ENCODE measurements at places on chromosomes 1 and 21. TPM values are rescaled to one million over a fixed set of nuclear protein-coding genes. Genes with fewer than 3 reads are reported as not detected.

Gene TMOD4
- total RNA-seq: 2.3 TPM

DNA sequence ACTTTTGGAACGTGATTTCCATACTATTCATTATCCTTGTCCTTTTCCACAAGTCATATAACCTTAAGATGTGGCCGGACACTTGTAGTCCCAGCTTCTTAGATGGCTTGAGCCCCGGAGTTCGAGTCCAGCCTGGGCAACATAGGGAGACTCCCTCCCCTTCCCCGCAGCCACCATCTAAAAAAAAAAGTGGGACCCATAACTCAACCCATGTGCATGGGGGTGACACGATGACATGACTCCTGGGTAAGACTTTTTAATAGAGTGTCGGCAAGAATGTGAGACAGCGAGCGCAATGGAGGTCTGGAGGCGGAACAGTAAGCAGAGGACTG lies 25.7 kb downstream of the MIA3 start:
- DNase-seq: no peak

Gene S100A8
- 16.5 TPM for total RNA-seq

DNA sequence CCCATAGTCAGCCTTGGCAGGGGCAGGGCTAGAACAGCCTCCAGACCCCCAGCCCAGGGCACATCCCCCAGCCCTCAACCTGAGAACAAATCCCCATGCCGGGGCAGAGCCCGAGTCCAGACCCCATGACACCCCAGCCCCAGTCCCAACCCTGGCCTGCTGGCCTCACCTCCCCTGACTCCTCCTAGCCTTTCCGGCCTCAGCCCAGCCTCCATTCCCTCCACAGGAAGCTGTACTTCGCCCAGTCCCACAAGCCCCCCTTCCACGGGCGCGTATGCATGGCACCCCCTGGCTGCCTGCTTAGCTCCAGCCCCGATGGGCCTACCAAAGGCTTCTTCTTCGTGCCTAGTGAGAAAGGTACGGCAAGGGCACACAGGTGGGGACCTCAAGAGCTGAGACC lies 50.4 kb downstream of the DISP3 start:
- DNase-seq: no peak

Gene LCE2B
- not detected for total RNA-seq

- DNase-seq: no peak
These were observed 31.3 kb downstream of the MAN1C1 start for GRCh38 chr1:25647863-25648262.

Gene SYT2
- total RNA-seq: 0.21 TPM

DNA sequence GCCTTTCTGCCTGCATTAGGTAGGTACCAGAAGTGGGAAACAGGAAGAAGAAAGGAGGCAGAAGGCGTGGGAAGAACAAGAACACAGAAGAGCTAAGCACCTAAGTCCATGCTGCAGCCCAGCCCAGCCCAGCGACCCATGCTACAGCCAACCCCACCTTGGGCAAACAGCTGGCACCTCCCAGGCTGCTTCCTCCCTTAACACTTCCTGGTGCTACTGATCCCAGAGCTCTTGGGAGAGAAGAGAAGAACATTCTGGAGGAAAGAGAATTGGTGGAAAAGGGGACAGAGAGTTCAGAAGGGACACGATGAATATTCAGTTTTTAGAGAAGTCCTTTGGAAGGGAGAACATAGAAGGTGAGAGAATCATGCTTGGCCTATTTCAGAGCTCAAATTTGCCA lies 28.5 kb downstream of the PLEKHA6 start:
- no peak for DNase-seq

DNA sequence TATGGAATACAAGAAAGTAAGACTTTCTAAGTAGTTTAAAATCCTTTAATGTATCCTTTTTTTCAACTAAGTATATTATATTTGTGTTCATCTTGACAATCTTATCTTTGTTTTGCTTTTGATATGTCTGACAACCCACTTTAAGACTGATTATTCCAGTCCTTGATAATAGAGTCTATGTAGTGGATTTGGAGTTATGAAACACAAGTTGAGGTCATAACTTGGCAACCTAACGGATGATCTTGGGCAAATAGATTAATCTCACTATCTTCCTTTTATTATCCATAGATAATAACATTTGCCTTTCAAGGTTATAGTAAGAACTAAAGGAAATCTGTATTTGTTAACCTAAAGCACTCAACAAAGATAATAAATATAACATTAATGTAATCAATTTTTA lies 4.8 kb upstream of the GBP2 start:
- no peak for DNase-seq

All from urinary bladder (tissue), 4 donors.